ENCODE measurements at places on chromosomes 6 and 20.

DNA sequence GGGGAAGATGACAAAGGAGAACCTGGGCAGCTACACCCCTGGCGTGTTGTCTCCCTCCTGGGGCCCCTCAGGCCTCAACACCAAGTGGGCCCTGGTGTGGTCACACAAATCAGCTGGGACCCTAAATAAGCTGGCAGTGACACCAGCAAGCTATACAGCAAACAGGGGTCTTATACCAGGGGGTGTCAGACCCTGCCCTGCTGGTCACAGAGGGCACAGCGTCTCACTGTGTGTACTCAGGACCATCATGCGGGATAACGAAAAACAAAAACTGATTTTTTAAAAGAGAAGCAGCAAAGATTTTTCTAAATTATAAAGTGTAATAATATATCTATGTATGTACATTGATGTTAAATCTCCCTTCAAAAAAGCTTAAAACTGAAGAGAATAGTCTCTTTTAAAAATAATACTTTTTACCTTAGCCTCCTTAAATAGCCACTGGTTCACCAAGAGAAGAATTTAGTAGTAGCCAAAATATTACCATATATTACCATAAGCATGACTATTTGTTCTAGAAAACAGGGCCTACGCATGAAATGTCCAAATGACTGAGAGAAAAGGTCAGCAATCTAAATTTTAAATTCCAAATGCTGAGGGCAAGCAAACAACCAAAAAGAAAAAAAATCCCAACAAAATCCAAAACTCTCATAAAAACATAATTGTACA lies 220.4 kb downstream of the KIF16B start:
- no peak for DNase-seq

GRCh38 chr20:4740774-4741431 lies 19.2 kb downstream of the PRND start:
- DNase-seq = peak; percentile 22

DNA sequence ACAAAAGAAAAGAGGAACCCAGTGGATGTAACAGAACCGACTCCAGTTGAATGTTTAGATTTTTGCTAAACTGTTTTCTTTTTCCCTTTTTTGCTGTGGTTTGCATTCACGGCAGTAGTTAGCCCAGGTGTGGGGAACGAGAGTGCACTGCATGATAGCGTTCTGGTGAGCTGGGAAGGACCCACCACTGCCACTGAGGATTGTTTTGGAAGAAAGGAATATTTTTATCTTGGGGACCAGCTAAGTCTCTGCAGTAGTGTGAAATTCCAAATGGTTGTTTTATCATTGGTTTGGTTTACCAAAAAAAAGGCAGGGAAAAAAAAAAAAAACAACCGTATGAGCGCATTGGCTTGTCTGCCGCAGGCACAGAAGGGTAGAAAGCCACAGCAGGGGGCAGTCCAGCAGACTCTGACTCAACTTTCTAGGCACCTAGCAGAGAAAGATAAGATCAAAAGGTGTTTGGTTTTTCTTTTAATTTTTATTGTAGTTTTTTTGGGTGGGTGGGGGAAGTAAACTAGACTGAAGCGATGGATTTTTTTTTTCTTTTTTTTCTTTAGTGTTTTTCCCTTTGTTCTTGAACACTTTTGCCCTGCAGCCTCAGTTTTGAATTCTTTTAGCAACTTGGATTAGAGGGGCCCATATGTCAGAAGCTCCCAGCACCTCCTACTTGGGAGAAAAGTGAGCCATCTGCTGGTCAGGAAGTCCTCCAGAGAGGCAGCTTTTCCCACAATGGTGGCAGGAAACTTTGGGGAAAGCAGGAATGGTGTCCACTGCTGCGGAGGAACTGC lies 13.5 kb upstream of the RAB5IF start:
- DNase-seq = peak; percentile 46

DNA sequence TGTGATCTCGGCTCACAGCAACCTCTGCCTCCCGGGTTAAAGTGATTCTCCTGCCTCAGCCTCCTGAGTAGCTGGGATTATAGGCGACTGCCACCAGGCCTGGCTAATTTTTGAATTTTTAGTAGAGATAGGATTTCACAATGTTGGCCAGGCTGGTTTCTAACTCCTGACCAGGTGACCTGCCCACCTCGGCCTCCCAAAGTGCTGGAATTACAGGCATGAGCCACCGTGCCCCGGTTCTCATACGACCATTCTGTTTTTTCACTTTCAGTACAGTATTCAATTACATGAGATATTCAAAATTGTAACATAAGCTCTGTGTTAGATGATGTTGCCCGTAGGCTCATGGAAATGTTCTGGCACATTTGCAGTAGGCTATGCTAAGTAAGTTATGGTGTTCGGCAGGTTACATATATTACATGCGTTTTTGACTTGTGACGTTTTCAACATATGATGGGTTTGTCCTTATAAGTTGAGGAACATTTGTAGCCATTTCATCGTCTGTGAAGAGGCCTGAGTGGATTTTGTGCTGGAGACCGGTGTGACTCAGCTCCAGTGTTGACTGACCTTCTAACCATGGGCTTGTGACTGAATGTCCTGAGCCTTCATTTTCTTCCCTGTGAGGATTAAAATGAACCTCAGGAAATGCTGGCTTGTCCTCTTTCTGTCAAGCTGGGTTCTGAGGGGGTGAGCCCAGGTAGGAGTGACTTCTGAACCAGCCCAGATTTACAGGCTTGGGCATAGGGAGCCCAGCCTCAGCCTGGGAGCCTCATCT lies 12.2 kb downstream of the PPARD start:
- no peak for DNase-seq

- no peak for DNase-seq
Measured at GRCh38 chr6:41497994-41498393, 48.2 kb upstream of the FOXP4 start.

- DNase-seq = no peak
Measured at GRCh38 chr6:24194978-24195700, 69.1 kb downstream of the NRSN1 start.

DNA sequence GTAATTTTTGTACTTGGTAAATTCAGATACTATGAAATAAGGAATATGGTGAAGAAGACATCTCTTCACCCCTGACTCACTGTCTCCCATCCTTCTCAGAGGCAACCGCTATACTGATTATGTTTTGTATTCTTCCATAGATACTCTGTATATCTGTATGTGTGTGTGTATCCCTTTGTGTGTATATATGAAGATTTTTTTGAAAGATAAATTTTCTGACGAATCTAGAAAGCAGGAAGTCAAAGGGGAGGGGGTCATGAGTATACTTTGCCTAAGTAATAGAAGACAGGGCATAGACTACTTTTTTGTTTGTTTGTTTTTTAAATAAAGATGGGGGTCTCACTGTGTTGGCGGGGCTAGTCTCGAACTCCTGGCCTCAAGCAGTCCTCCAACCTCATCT lies 48.2 kb downstream of the TOP1 start:
- DNase-seq = no peak

GRCh38 chr6:92109956-92110355 lies 1309.4 kb downstream of the EPHA7 start:
- DNase-seq = no peak

DNA sequence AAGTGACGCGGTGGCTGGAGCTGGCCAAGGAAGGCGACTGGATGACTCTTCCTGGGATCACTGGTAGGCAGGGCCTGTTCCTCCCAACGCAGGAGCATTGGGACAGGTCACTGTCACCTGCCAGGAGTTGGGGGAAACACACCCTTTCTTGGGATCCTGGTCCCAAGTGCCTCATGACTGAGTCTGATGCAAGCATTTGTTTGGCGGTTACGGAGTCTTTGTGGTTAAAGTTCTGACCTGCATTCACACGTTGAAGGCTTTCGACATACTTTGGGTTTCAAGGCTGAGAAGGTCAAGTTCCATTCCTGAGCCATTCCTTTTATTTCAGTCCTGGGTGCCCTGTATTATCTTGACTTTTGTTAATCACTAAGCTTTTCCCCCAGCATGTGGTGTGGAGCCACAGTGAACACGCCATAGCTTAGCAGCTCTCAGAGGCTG lies 6.0 kb downstream of the PNLDC1 start:
- DNase-seq = no peak

DNA sequence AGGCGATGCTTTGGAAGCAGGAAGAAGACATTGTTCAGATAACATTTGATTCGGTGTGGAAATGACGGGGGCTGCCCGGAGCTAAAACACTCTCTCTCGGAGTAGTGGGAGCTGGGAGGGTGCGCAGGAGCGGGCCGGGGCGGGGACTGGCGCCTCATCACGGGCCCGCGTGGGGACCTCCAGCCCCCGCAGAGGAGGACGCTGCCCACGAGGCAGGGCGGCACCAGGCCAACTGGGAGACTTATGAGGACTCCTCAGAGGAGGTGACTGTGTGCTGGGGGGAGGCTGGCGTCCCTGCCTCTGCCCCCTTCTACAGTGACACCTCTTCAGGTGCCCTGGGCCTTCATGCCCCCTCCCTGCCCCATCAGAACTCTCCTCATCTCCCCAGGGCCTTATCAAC lies 15.2 kb downstream of the DDO start:
- no peak for DNase-seq

DNA sequence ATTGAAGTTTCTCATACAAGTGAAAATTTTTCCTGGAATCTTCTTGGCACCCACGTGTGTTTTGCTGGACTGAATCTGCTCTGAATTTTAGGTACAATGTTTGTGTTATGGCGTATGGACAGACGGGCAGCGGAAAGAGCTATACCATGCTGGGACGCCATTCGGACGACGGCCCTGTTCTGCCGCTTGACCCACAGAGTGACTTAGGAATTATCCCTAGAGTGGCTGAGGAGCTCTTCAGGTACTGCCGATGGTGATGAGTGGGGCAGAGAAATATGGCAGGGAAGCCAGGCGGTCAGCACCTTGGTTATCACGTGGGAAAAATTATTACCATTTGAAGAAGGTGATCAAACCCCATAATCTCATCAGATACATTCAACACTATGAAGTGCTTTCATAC lies 36.3 kb downstream of the KIF25 start:
- DNase-seq = no peak

DNA sequence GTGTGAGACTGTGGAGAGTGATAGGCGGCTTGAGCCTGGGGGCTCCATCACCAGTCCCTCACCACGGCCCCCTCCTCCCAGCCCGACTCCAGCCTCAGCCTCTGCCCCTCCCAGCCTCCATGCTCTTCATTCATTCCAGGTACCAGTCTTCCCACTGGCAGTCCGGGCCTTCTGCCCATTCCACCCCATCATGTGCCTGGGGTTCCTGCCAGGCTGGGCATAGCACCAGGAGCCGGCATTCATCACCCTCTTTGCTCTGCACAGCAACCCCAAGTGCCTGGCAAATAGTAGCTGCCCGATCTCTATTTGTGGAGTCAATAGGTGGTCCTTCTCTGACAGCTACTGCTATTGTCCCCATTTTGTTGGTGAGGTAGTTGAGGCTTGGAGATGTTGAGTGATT lies 39.6 kb upstream of the GTSF1L start:
- DNase-seq = peak; percentile 80

DNA sequence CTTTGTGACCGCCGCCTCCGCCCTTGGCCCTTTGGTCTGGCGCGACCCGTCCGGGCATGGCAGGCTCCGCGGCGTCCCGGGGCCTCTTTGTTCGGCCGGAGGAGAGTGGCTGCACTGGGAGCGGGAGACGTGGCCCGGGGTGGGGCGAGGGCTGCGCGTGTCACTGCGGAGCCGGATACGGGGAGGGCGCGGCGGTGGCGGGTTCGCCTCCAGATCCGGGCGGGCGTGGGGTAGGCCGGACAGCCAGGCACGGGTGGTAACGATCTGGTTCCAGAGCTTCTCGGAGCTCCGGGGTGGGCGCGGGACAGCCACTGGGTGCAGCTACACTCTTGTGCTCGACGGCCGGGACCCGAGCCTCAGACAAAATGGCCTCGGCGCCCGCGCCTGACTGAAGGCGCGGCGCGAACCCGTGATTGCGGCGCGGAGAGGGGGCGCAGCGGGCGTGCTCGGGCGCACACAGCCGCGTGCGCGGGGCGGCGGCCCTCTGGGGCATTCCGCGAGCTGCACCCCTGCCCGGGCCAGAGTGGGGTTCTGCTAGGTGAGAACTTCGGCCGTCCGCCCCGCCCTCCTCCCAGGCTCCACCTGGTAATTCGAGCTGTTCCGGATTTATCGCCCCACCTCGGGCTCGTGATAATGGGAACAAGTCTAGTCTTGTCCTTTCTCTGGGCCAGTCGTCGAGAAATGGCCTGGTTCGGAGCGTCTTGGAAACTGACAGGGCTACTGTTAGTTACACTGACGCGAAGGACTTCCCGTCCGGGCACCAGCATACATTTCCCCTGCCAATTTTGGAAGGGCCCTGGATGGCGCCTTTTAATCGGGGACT lies 1.0 kb downstream of the LOC128125822 start:
- peak; percentile 63 for DNase-seq

- no peak for DNase-seq
Measured at GRCh38 chr20:57399587-57400155, 8.5 kb downstream of the RBM38 start.

DNA sequence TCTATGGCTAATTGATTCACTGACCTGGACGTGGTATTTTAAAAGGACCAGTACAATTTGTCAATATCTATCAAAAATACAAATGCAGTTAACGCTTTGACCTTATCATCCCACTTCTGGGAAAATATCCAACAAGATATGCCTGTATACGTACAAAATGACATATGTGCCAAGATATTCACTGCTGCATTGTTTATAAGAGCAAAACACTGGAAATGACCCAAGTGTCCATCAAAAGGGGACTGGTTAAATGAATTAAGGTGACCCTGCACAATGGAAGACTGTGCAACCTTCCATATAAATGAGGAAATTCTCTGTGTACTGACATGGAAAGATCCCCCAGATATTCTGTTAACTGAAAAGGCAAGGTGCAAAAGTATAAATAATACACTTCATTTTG lies 13.9 kb downstream of the TRAM2 start:
- DNase-seq = no peak

DNA sequence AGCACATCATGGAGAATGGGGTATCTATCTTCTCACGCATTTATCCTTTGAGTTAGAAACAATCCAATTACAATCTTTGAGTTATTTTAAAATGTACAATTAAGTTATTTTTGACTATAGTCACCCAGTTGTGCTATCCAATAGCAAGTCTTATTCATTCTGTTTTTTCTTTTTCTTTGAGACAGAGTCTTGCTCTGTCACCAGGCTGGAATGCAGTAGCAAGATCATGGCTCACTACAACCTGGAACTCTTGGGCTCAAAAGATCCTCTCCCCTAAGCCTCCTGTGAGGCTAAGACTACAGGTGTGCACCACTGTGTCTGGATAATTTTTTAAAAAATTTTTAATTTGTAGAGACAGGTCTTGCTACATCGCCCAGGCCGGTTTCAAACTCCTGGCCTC lies 201.5 kb upstream of the ZNF217 start:
- DNase-seq = no peak

- no peak for DNase-seq
Measured at GRCh38 chr6:119289651-119290050, 59.9 kb downstream of the MAN1A1 start.

DNA sequence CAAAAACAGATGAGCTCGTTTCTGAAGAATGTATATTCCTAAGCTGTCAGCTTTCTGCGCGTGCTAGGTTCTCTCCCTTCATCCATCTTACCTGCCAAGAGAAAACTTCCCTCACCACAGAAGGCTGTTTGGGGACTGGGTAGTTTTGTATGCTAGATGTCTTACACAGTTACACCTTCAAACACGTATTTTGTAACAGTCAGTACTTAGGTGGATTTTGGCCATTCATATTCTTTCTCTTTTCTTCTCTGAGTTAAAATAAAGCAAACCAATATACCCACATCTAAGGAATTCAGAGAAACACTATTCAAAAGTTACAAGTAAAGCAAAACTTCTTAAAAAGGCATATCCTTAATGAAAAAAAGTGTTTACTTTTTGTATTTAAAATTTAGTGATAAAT lies 35.6 kb upstream of the PRDM1 start:
- DNase-seq = no peak
